ENCODE measurements at places on chromosomes 3 and 15.

- peaks cover 7% of the 10 kb centered on the region for H3K4me1 ChIP-seq
- H3K4me3 ChIP-seq: no peak overlapping the region
- no peaks in the 10 kb centered on the region for H3K27me3 ChIP-seq
- DNase-seq: no peak
- H3K36me3 ChIP-seq: no peaks in the 10 kb centered on the region
- no peak overlapping the region for H3K27ac ChIP-seq
These were observed 145.4 kb downstream of the GAP43 start for GRCh38 chr3:115768661-115769060.

- H3K27ac ChIP-seq: peak overlapping the region; percentile 74
- no peak for DNase-seq
- no peak overlapping the region for H3K4me3 ChIP-seq
- H3K36me3 ChIP-seq: no peaks in the 10 kb centered on the region
These were observed 29.3 kb upstream of the TPM1 start for GRCh38 chr15:63013052-63013808.

DNA sequence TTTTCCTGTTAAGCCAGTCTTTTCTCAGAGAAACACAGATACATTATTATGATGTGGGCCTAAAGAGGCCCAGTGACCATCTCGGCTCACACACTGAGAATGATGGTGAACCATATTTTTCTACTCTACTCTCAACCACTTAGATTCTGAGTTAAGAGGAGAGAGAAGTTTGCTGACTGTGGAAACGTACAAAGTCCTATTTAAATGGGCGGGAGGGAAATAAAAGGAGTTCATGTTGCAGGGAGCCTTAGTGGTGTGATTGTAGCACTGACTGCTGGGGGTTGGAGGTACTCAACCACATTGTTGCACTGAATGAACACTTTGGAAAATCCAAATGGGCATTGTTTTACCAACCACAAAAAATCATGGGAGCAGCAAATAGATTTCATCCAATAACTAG lies 51.0 kb downstream of the ATP8B4 start:
- DNase-seq: no peak
- peak overlapping the region; percentile 81 for H3K27ac ChIP-seq
- H3K4me1 ChIP-seq: peaks cover 38% of the 10 kb centered on the region
- no peaks in the 10 kb centered on the region for H3K27me3 ChIP-seq

DNA sequence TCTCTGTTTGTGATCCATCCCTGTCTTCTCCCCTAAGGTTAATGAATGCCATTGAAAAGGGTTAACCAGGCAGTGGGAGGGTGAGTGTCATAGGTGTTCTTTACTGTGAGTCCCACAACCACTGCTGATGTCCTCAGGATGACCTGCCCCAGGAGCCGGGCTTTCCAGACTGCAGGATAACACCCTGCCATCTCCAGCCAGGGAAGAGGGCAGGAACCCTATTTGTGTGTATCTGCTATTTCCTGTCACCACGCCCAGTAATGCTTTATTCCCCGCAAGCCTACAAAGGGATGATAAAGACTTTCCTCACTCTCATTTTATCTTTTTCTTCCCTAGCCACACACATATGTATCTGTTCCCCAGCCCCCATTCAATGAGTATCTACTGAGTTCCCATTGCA lies 15.6 kb upstream of the CTXND1 start:
- no peaks in the 10 kb centered on the region for H3K36me3 ChIP-seq
- H3K27ac ChIP-seq: no peak overlapping the region
- H3K4me1 ChIP-seq: no peaks in the 10 kb centered on the region
- H3K27me3 ChIP-seq: peaks cover 36% of the 10 kb centered on the region
- no peak for DNase-seq

DNA sequence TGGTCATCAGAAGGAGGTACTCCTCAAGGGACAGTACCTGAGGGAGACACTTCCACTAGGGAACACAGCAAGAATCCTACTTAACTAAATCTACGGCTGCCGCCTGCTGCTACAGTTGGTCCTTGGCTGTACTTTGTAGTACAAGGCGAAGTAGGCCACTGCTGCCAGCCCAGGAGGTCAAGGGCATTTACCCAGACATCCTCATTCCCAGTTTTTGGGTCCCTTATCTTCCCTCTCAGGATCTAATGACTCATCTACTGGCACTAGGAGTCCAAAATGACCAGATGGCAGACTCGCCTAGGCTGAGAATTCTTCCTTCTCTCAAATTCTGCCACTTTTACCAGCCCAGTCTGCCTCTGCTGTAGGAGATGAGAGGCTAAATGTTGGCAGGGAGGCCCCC lies 27.1 kb upstream of the LAMP3 start:
- no peaks in the 10 kb centered on the region for H3K36me3 ChIP-seq
- peaks cover 4% of the 10 kb centered on the region for H3K27me3 ChIP-seq
- peaks cover 19% of the 10 kb centered on the region for H3K4me1 ChIP-seq
- no peak overlapping the region for H3K27ac ChIP-seq

- peak overlapping the region; percentile 35 for H3K27ac ChIP-seq
- H3K4me1 ChIP-seq: peaks cover under 1% of the 10 kb centered on the region
- H3K36me3 ChIP-seq: peaks cover 40% of the 10 kb centered on the region
These were observed 7.4 kb upstream of the P4HTM start for GRCh38 chr3:48982686-48983085.

DNA sequence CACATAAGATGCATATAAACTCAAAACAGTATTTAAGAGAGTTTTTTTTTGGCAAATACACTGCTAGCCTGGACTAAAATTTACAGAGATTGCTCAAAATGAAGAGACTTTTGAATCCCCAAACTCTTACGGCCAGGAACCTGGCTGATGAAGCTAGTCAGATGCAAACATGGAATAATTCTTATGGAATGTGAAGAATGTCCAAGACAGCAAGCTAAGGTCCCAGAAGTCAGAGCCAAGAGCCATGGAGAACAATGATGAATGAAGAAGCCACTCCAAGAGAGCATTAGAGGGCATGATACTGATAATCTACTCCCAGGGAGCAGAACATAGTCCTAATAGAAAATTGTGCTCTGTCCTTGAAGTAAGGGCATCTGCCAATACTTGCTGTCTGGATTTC lies 705.5 kb downstream of the DIPK2A start:
- no peak overlapping the region for H3K4me3 ChIP-seq
- H3K27me3 ChIP-seq: no peaks in the 10 kb centered on the region
- no peaks in the 10 kb centered on the region for H3K36me3 ChIP-seq
- H3K4me1 ChIP-seq: no peaks in the 10 kb centered on the region

GRCh38 chr3:61933798-61934504 lies 372.6 kb downstream of the PTPRG start:
- peaks cover 57% of the 10 kb centered on the region for H3K4me1 ChIP-seq
- peaks cover 38% of the 10 kb centered on the region for H3K36me3 ChIP-seq
- H3K27ac ChIP-seq: no peak overlapping the region
- peaks cover 5% of the 10 kb centered on the region for H3K27me3 ChIP-seq
- DNase-seq: no peak

GRCh38 chr3:56630966-56631365 lies 52.1 kb downstream of the TASOR start:
- H3K27ac ChIP-seq: no peak overlapping the region
- H3K27me3 ChIP-seq: no peaks in the 10 kb centered on the region
- peaks cover 62% of the 10 kb centered on the region for H3K36me3 ChIP-seq
- H3K4me3 ChIP-seq: no peak overlapping the region

DNA sequence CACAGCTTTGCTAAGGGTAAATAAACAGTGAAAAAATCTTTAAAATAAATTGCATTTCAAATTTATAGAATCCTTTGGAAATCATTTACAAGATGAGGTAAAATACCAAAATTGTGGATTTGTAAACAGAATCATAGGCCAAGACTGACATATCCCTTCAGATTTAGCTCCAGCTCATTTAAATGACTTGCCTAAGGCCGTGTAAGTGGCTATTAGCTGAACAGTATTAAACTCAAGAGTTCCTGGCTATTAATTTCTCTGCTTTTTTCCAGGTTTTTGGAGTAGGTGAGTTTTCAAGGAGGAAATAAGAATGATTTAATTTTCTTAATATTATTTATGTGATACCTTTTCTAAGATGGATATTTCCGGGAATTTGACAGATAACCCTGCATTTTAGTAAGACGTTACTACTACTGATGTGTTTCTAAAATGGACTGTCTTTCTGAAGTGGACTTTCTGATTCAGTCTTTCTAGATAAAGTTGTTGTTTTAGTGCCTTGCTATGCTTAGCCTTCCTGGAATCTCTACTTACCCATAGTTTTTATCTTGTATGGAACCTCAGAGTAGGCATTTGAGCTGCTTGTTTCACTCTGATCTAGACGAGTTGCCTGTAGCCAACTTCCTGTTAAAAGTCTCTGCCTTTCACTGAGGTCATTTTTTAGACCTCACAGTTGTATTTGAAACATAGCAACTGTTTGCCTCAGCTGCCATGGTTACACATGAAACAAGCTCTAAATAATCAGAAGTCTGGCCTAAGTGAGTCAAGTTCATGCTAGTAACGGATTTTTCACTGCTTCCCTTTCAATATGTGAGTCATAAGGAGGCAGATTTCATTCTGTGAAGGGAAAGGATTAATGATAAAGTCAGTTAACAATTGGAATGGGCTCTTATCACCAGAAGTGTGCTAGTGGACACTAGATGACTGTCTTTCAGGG lies 127.0 kb downstream of the KLHL25 start:
- H3K27me3 ChIP-seq: no peaks in the 10 kb centered on the region
- peaks cover 82% of the 10 kb centered on the region for H3K36me3 ChIP-seq
- no peak for DNase-seq
- H3K4me3 ChIP-seq: no peak overlapping the region
- peaks cover 8% of the 10 kb centered on the region for H3K4me1 ChIP-seq

DNA sequence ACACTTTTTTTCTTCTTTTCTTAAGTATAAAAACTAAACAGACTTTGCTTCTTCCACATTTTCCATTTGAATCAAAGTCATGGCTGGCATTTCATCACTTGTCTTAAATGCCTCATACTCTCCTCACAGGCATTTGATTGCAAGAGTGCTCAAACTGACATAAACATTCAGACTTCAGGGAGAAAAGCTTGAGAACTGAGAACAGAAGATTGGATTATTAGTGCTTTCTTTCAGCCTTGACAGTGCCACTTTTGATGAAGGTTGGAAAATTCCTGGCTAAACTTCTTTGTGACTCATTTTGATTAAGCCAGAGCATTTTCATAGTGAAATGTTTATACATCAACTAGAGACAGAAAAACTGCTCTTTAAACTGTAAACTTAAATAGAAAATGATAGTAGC lies 544.4 kb downstream of the DIPK2A start:
- no peaks in the 10 kb centered on the region for H3K36me3 ChIP-seq
- H3K27me3 ChIP-seq: peaks cover 3% of the 10 kb centered on the region
- H3K4me1 ChIP-seq: no peaks in the 10 kb centered on the region
- H3K4me3 ChIP-seq: no peak overlapping the region
- no peak for DNase-seq

DNA sequence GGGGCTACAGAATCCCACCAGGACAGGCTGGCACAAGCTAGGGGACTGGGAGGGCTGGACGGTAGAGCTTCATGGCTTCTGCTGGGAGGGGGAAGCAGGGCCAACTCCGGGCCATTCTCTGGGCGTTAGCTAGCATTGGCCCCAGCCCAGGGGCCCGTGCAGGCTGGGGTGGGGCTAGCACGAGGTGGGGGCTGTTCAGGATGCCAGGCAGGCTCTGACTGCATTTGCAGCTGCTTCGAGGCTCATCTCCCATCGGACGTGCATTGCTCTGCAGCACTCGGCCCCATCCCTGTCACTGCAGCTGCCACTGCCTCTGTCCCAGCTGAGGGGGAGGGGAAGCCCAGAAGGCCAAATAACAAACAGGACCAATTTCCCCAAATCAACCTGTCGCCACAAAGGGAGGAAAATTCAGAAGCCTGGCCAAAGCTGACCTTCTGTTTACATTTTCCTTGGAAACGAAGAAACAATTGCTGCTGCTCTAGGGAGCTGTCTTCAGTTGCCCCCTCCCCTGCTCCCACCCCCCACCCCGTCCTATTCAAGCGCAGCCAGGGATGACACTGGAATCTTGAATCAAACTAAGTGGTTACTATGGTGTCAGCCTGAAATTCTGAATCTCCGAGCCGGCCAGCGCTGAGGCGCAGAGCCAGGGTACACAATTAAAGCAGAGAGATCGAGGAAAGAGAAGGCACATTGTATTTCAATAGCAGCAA lies 138.8 kb upstream of the PRR20G start:
- no peaks in the 10 kb centered on the region for H3K36me3 ChIP-seq
- peak overlapping the region; percentile 5 for H3K4me3 ChIP-seq

GRCh38 chr3:70742081-70742480 lies 429.6 kb upstream of the MDFIC2 start:
- H3K27ac ChIP-seq: no peak overlapping the region
- peaks cover 2% of the 10 kb centered on the region for H3K27me3 ChIP-seq
- DNase-seq: no peak

- no peaks in the 10 kb centered on the region for H3K36me3 ChIP-seq
- no peak overlapping the region for H3K27ac ChIP-seq
- no peak for DNase-seq
- H3K27me3 ChIP-seq: peaks cover 33% of the 10 kb centered on the region
- H3K4me3 ChIP-seq: no peak overlapping the region
These were observed 12.0 kb downstream of the PTH1R start for GRCh38 chr3:46889381-46890110.

- peaks cover 26% of the 10 kb centered on the region for H3K27me3 ChIP-seq
- DNase-seq: peak; percentile 67
- H3K36me3 ChIP-seq: peaks cover 26% of the 10 kb centered on the region
- H3K4me3 ChIP-seq: peak within 1 kb of the TSS; percentile 87
- H3K27ac ChIP-seq: peak within 1 kb of the TSS; percentile 39
These were observed at the start of gene MAN2A2 for GRCh38 chr15:90902840-90903732. TSS of gene MAN2A2 (plus strand) at chr15:90903302. CDS start at chr15:90904208, 906 bp downstream.

DNA sequence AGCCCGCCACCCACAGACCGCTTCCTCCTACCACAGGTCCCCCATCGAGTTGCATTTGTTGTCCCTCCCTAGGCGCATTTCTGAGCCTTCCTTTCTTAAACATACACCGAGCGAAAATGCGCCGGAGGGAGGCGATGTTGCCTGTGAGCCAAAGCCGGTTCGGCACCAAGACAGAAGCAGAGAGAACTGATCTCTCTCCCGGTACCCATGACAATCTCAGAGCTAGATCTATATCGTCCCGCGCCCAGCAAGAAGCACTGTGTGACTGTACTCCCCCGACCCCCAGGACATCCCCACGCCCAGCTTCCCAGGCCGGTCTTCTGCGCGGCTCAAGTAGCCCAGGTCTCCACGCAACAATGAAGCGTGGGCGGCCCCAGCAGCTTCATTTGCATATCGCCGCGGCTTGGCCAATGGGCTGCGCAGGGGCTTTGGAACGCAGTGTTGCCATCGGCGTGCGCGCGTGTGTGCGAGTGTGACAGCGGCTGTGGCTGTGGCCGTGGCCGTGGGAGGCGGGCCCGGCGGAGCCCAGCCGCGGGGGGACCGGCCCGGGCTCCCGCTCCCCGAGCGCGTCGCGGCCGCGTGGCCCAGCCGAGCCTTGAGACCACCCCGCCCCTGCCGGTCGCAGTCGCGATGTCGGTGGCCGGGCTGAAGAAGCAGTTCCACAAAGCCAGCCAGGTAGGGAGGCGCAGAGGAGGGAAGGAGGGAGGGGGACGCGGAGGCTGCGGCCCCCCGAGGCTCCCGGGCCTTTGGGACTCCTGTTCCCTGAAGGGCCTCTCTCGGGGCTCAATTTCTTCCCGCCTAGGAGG lies at the start of gene SH3GL3:
Gene SH3GL3, plus strand, starts transcription at position 438 of the 806 bp plus-strand sequence. Its CDS starts 193 bp downstream, at position 631.
- no peaks in the 10 kb centered on the region for H3K36me3 ChIP-seq
- H3K4me3 ChIP-seq: peak within 1 kb of the TSS; percentile 89
- H3K27me3 ChIP-seq: peaks cover 36% of the 10 kb centered on the region

- peaks cover 26% of the 10 kb centered on the region for H3K4me1 ChIP-seq
- H3K27me3 ChIP-seq: no peaks in the 10 kb centered on the region
- H3K36me3 ChIP-seq: no peaks in the 10 kb centered on the region
These were observed 66.6 kb downstream of the CLDN11 start for GRCh38 chr3:170485294-170485693.

Data from nephron progenitor cell (in vitro differentiated cells).